Kidney capillary endothelial cell (primary cell): ENCODE measurements at places on chromosomes 3 and 15.
A peak's percentile ranks its signal among the peaks of the same experiment; 100 is the strongest.

GRCh38 chr3:170033489-170033888 is 4.3 kb upstream of the GPR160 start:
- DNase-seq = no peak

DNA sequence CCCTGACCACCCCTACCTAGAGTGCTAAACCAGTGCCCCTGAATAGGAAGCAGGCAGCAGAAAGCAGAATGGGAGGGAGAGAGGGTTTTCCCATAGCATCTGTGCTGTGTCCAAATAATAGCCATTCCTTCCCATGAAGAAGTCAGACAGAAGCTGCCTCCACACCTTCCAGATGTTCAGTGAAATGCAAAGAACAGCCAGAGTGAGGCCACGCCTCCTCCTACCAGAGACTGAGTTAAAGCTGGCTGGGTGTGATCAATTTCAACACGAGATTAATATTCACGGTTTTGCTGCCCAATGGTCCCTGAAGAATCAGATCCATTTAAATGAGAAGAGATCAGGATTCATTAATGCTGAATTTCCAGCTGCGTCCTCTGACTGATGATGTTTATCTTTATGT is 111.8 kb downstream of the SRGAP3 start:
- DNase-seq = no peak

DNA sequence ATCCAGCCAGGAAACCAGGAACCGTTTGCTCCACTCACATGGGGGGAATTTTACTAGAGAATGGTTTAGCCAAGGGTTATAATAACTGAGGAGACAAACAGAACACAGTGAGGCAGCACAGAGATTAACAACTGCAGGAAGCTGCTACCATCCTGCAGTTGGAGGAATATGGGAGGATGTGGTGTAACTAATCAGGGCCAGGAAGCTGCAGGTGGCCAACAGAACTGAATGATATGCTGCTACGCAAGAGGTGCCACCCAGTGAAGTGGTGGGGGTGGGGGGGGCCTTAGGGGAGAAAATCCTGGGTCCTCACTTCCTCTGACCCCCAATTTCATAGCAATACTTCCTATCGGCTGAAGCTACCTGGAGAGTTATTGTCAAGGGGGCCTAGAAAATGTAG is 306.4 kb upstream of the STT3B start:
- DNase-seq = no peak

- DNase-seq = peak; percentile 91
Observed at GRCh38 chr3:129428376-129429079, at the start of gene EFCAB12. Gene EFCAB12 (minus strand): TSS chr3:129428636. CDS start chr3:129428488, 148 bp downstream.

GRCh38 chr3:50261505-50261904 is 7.4 kb upstream of the SEMA3B start:
- no peak for DNase-seq

GRCh38 chr15:76217029-76217881 is 94.0 kb downstream of the ETFA start:
- DNase-seq = no peak

DNA sequence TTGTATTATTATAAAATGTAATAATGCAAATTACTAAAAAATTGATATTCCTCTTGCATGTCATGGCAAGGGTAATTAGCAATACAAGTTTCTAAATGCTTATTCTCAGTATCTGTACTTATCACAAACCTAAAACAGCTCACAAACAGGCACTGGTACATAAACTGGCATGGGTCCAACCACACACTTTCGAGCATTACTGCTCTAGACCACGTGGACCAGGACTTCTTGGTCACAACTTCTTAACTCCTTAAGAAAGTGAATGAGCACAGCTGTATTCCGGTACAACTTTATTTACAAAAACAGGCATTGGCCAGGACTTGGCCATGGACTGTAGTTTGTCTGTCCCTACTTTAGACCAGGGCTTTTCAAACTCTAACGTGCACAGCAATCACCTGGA is 173.3 kb downstream of the SUCLG2 start:
- DNase-seq = no peak

DNA sequence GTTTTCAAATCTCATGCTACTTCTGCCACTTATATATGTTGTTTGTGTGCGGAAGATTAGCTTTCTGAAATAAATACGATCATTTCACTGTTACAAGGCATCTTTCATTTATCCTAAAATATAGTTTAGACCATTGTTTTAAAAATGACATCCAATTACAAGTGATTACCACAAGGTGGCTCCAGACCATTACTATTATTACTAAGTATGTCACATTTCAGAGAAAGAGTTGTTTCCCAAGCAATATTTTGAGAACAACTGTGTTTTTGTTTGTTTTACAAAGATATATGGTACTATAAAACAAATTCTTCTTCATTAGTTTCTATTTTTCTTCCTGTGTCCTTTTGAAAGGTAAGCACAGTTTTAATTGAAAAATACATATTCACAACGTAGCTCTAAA is 136.0 kb upstream of the RAP2B start:
- peak; percentile 60 for DNase-seq

GRCh38 chr3:135800071-135800549 is 165.4 kb upstream of the PPP2R3A start:
- DNase-seq = no peak

DNA sequence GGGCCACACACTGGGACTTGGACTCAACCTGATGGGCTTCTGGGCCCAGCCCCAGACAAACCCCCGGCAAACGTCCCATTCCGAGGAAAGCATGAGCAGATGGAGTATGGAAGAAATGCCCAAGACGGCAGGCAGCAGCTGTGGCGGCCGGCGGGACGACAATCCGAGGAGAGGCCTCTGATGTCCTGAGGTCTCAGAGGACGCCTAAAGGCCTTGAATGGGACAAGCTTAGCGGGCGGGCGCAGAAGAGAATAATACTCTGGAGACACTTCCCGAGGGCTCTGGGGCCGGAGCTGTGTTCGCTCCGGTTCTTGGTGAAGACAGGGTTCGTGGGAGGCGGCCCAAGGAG is 482 bp upstream of the OGG1 start:
- DNase-seq = no peak

GRCh38 chr3:8557298-8557697 is 55.7 kb downstream of the LMCD1 start:
- DNase-seq = no peak

DNA sequence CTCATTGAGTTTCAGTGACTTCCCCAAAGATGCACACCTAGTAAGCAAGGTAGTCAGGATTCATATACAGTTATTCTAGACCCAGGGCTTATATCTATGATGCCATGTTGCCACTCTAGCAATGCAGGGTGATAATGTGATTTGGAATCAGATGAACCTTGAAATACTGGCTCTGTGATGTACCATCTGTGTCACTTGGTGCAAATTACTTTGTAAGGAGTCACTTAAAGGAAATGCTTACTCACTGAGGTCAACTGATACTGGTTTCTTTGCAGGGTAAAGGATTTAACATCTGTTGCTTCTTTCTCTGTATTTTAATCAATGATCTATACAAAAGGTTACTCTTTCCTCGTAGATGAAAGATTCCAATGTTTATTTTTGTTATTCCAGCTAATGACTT is 10.8 kb downstream of the ASB14 start:
- peak; percentile 55 for DNase-seq

DNA sequence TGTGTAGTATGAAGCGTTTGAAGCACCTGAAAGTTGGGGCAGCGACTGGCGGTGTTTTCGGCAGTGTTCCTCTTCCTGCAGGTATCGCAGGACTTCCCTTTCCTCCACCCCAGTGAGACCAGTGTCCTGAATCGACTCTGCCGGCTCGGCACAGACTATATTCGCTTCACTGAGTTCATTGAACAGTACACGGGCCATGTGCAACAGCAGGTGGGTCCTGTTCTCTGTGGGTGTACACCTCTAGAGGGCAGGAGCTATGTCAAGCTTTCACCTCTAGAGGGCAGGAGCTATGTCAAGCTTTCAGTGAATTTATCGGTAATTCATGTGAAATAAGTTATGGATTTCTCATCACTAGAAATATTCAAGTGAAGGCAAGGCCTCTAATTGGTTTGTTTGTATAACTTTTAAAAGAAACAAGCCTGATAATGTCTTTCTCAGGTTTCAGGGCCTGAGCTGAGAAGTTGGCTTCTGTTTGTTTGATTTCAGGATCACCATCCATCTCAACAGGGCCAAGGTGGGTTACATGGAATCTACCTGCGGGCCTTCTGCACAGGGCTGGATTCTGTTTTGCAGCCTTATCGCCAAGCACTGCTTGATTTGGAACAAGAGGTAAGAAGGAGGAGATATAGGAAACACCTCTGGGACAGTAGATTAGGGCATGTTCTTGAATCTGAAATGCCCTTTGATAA is 5.3 kb downstream of the TUBGCP4 start:
- DNase-seq = peak; percentile 23

DNA sequence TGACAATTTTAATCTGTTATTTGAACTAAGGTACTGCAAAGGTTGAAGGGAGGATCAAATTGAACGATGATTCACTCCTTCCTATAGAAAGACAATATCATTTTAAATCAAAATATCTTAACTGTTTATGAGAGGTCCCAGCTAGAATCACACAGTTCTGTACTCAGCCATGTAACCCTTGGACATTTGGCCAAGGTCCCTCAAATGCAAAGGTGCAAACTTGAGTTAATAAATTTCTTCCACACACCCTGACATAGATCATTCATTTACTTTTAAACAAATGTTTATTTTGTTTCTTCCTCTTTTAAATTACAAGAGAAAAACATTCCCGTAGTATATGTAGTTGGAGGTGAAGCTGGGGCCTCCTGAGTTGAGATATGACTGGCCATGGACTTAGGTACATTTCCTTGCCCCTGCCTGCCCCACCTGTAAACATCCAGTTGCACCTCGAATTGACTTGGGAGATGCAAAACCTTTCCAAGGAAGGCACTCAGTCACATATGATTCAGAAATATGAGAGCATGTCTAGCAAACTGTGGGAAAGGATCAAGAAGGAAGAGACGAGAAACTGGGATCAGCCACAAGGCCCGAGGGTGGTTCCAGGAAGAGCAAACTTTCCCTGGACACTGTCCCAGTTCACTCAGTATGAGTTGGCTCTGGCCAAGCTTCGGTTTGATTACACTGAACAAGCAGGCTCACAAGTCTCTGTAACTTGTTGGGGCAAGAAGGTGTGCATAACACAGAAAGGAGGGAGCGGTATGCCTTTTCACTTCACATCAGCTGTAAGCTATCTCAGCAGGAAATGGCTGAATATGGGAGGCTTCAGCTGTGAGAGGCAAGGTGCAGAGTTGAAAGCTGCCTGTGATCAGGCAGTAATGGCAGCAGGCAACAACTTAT is 6.7 kb downstream of the TNFSF10 start:
- no peak for DNase-seq

DNA sequence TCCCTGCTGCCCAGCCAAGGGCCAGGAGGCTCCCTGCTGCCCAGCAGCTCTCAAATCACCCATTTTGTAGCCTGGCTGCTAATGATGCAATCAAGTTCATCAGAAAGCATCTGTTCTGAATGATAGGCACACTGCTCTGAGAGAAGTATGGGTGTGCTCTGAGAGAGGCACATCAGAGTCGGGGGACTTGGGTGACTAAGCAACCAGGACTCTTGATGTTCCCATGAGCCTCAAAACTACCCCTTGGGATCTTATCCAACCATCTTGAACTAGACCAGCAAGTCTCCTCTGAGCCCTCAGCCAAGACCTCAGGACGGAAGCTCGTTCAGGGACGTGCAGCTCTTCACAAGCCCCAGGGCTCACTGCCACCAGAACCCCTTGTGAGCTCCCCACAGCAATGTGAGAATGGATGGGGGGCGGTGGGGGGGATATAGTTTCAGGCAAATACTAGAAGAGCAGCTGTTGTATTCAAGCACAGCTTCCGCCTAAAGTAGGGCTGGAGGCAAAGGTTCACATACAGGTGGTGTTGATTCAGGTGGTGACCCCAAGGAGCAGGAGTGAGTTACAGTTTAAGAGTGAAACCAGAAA is 52.2 kb upstream of the HES1 start:
- DNase-seq = no peak

DNA sequence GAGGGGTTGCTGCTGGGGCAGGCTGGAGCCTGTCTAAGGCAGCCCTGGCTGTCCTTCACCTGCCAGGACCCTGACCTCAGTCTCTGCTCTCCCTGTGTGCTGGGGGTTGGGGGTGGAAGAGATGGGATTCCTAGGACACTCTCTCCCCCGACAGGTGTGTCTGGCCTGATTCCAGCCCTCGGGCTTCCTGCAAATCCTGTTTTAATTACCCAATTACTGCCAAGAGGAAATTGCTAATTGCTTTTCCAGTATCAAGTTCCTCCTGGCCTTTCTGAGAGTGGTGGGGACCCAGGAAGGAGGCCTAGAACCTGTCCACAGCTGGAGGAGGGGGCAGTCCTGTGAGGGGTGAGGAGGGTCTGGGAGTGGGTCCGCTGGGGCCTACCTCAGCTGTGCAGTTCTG is 15.8 kb downstream of the PLXNA1 start:
- no peak for DNase-seq

- DNase-seq = no peak
Observed at GRCh38 chr3:116390318-116390717, 55.0 kb downstream of the LSAMP start.

- no peak for DNase-seq
Observed at GRCh38 chr15:40500568-40501330, 30.0 kb downstream of the CHST14 start.
